Fibroblast of villous mesenchyme (primary cell): ENCODE measurements at places on chromosomes 7 and 10. TPM values are rescaled to one million over a fixed set of nuclear protein-coding genes. Genes with fewer than 3 reads are reported as not detected.

The CALHM1 gene
- not detected in 2 replicates for total RNA-seq

DNA sequence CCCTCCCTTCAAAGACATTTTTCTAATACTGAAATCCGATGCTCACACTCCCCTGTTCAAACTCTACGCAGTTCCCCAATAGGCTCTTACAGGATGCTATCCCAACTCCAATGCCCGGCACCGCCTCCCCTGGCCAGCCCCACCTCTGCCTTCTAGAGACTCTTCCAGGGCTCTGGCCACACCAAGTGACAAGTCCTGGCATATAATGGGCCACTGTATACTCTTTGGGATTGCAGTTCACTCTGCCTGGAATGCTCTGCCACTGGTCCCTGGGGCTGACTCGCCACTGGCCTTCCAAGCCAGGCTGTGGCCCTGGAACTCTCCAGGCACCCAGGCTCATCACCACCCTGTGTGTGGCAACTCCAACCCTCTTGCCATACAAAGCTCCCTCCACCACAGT is 3.1 kb upstream of the BRI3 start:
- no peak for DNase-seq

DNA sequence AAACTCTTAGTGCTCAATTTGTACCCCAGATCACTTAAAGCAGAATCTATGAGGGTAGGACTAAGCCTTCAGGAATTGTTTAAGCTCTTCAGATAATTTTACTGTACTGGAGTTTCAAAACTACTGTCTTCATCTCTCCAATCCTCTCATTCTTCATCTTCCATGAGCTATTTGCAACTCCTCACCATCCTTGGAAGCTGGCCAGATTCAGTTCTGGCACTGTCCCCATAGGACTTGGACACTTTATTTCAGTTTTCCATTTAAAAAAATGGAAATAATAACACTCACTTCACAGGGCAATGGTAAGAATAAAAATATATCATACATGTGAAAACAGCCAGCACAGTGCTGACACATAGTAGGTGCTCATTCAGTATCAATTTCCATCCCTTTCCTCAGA is 74.6 kb downstream of the PPP1R17 start:
- no peak for DNase-seq

DNA sequence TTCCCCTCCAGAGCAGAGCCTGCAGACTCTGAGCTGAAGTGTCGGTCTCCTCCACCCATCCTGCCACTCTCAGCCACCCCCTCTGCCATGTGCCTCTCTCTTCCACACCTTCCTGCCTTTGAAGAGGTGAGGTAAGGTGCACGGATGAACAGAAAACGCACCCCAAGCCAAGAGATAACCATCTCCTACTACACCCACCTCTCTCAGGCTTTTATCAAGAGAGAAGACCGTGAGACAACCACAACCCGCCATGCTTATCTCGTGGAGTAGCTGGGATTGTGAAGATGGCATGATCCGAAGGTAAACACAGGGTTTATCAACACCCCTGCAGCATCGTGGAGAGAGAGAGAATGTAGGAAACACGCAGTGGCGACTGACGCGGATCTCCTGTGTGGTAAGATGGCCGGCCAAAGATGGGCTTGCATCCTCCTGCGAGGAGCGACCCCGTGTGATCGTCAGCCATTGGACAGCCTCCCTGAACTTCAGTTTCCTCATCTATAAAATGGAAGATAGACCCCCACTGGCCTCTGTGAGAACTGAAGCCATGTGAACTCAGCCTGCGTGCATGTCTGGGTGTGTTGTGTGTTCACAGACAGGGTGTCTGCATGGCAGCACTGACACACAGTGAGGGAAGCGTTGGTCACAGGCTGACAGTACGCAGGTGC is 219.0 kb downstream of the DIP2C start:
- no peak for DNase-seq

GRCh38 chr7:95687759-95688343 is 84.5 kb upstream of the DYNC1I1 start:
- DNase-seq = peak; percentile 41

DNA sequence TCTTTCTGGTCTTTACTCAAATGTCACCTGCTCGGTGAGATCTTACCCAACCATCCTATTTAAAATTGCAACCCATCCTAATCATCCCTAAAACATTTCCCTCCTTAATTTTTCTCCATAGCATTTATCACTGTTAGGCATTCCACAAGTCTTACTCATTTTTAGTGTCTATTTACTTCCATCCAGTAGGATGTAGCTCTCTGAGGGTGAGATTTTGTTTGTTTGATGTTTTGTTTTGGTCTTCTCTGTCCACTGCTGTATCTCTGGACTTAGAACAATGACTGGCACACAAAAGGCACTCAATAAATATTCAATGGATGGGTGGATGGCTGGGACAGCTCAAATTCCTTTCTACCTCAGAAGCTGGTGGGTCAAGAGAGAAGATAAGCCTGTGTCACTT is 15.8 kb upstream of the DUSP5 start:
- DNase-seq = peak; percentile 37

- no peak for DNase-seq
These were observed 29.4 kb upstream of the ANLN start for GRCh38 chr7:36360244-36360643.

DNA sequence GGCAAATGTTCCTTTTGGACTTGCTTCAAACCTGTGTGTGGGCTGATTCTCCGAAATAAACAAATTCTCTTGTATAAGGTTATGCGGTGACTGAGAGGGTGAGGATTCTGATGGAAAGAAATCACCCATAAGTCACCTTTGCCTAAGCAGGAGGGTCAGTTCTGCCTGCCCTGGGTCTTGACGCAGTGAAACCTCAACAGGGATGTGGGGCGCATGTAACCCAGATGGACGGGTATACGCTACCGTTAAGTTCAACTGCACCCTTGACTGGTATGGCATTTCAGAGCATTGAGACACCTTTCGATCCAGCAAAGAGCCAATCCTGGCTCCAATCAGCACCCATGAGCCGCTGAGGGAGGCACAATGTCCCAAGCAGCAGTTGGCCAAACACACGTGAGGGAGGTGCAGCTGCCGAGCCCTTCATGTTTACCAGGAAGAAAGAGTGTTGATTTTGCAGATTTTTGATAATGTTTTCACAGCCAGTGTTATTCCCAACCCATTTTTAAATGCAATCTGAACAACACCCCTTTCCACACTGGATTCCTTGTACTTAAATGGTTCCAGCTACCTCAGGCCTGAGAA is 48.1 kb downstream of the SORBS1 start:
- DNase-seq = no peak

GRCh38 chr10:59995862-59996261 is 89.5 kb upstream of the CCDC6 start:
- no peak for DNase-seq
